ENCODE measurements at places on chromosomes 13 and 19.

DNA sequence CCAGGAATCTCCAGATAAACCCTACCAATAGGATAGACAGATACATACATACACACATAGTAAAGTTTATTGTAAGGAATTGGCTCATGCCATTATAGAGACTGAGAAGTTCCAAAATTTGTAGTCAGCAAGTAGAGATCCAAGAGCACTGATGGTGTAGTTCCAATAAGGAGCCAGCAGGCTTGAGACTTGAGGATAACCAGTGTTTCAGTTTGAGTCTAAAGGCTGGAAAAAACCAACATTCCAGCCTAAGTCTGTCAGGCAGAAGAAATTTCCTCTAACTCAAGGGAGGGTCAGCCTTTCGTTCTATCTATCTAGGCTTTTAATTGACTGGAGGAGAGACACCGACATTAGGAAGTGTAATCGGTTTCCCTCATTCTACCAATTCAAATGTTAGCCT, 110.2 kb upstream of the TSHZ3 start:
- no peak for DNase-seq

GRCh38 chr13:114048443-114048842, 74.6 kb upstream of the C13orf46 start:
- no peak for DNase-seq

DNA sequence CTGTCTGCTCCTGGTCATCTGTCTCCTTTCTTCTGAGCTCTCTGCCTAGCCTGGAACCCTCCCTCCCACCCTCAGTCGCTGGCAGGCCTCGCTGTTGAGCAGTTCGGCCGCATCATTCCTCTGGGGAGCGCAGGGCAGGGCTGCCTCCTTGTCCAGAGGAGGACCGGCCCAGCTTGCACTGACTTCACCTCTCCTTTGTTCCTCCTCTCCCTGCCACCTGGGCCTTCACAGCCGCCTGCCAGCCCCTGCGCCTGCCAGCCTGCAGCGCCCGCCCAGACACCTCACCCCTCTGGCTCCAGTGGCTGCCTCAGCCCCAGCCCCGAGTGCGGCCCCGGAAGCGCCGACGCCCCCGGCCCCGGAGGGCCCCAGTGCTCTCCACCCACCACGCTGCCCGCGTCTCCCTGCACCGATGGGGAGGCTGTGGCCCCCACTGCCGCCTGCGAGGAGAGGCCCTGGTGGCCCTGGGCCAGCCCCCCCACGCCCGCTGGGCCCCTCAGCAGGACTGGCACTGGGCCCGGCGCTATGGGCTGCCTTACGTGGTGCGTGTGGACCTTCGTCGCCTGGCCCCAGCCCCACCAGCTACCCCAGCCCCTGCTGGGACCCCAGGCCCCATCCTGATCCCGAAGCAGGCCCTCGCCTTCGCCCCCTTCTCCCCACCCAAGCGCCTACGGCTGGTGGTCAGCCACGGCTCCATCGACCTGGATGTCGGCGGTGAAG, 7.2 kb downstream of the KMT5C start:
- no peak for DNase-seq

DNA sequence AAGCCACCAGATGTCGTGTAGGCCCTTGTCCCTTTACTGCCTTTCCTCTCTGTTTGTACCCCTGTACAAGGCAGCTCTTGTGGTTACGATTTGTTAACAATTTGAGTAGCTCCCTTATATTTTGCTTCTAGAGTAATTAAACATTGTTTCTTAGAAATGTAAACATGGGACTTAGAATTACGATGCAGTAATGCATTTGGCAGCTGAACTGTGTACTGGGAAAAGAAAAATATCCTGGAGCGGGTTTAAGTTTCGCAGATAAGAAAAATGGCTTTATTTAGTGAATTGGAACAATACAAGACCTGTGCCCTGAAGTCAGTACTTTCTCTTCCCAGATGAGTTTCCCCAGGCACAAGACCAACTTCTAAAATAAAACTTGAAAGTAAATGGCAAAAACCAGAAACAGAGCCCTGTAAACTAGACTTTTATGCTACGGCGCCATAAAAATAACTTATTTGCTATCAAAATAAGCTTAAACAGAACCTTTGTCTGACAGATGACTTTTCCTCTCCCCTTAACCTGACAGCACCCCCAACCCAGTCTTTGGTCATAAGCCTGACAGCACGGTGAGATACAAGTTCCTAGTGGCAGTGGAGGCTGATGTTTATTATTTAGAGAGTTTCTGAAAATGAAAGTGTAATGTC, 63.0 kb downstream of the LRCH1 start:
- no peak for DNase-seq

DNA sequence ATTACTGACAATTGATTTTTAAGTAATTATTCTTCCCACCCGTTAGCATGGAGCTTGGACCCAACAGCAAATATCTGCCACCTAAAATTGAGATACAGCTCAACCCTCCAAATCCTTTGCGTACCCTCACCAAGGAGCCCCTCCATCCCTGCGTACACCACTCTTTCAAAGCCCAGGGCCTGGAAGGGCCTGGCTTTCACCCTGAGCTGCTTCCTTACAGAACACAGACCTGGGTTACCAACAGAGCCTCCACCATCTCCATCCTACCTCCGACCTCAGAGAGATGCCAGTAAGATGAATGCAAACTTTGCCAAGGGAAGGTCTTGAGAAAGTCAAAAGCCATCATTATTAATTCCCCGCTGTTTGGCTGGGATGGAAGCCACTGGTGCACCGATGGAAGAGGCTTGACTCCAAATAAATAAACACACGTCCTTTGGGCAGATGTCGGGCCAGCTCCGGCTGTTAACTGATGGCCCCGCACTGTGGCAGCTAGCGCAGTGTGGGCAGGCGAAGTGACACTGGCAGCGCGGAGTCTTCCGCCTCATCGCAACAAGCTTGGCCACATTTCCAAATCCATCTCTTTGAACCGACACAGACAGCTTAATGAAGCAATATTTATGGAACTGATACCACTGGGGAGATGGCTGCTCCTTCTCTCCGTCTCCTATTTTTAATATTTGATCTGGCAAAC, 150.2 kb upstream of the VSTM2B start:
- DNase-seq: no peak

DNA sequence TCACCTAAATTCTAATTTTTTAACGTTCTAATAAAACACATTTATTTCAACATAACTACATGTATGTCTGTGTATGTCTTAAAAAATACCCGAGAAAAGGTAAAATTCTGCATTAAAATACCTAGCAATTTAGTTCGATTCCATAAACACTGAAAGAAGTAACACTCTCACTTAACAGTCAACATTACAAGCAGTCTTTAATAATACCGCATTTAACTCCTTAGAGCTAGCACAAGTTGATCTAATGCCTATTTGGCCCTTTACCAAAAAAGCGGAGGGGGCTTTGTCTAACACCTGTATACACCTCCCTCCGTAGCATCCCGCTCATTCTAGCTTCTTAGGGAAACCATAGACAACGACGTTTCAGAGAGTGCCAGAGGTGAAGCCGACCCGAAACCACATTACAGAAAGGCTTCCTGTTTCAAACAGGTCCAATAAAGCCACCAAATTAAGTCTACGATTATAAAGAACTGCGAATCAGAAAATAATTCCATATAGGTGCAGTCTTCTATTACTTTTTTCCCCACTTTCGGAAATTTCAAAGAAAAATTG, 1.2 kb downstream of the SPART start:
- no peak for DNase-seq
